Effector memory CD8-positive, alpha-beta T cell (primary cell): ENCODE measurements at places on chromosomes 12 and 14.
A peak's percentile ranks its signal among the peaks of the same experiment; 100 is the strongest.

DNA sequence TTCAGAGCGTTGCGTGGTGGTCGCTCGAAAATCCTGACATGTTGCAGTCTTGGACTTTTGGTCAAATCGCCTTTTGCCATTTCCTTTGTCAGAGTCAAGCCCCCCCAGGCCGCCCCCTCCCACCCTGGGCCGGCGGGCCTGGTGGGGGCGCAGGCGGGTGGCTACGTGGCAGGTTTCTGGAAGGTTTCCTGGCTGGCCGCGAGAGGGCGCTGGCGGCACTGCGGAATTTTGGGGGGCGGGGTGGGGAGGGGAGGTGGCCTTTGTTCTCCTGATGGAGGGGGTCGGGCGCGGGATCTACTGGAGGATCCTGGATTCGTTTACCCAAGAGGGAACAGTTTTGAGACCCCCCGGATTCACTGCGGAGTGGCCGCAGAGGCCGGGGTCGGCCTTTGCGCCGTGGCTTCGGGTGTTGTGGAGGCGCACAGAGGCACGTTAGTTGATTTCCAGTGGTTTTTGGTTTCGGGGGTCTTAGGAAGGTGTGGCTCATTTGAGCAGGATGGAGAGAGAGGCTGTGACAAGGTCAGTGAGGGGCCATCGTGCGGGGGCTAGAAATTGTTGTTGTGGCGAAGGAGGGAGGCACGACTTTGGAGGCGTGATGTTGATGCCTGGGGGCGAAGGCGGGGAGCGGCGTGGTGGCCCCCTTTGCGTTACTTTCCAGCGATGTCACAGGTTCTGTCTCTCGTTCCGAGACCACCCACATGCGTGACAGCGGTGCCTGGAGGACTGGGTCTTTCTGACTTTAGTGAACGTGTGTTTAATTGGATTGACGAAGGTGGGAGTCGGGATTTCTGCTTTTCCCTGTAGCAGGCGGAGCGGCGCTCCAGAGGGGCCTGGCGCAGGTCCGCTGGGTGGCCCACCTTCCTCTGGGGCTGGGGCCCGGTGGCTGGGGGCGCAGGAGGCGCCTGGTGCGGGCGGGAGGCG lies 1.4 kb downstream of the MEG3 start:
- no peak for DNase-seq

DNA sequence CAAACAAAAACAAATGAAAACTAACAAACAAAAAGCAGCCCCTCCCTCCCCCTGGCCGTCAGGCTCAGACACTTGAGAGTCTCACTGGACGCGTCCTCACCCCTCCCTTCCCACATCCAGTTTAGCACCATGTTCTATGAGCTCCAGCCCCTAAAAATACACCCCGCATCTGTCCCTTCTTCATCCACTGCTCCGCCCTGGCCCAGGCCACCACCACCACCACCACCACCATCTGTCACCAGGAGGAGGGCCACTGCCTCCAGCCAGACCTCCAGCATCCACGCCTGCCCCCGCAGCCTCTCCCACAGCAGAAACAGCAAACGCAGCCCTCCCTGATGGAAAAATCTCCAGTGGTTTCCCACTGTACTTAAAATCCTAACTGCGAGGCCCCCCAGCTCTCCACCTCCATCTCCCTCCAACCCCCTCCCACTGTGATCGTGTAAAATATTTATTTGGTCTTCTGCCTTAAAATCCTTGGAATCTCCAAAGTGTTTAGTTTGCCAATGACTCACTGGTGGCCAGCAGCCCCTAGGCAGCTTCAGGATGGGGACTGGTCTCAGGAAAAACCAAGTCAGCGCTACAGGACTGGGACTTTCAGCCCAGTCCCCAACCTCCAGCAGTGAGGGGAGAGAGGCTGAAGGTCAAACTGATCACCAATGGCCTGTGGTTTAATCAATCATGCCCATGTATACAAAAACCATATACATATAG lies 95.1 kb downstream of the SCARB1 start:
- no peak for DNase-seq

GRCh38 chr12:123034865-123035264 lies 54.4 kb downstream of the ARL6IP4 start:
- DNase-seq, result no peak

DNA sequence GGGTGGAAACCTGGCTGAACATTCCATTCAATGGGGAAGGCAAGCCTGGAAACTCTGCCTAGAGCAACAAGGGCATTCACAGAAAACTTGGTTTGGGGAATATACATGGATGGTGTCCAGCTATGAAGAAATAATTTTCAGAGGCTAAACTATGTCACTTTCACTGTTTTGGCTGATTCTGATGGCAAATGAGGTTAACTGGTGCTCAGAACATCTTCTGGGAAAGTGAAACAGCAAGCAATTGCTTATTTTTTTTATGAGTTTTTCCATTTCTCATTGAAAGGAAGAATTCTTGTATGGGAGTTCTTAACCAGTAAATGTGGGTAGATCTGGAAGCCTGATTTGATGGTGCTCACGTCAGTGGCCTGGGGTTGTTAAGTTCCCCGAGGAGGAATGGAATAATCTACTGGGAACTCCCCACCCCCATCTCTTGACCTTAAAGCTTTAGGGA lies 132.8 kb upstream of the BTG1 start:
- no peak for DNase-seq

GRCh38 chr14:68685419-68686204 lies 107.3 kb downstream of the ZFP36L1 start:
- DNase-seq, result peak; percentile 73

- DNase-seq, result no peak
Measured at GRCh38 chr14:92670160-92670559, 78.3 kb downstream of the LGMN start.

- no peak for DNase-seq
Measured at GRCh38 chr12:114684098-114684869, at the start of gene TBX3. TBX3 (minus strand) TSS chr12:114684175; CDS start chr12:114683200, 975 bp downstream.

DNA sequence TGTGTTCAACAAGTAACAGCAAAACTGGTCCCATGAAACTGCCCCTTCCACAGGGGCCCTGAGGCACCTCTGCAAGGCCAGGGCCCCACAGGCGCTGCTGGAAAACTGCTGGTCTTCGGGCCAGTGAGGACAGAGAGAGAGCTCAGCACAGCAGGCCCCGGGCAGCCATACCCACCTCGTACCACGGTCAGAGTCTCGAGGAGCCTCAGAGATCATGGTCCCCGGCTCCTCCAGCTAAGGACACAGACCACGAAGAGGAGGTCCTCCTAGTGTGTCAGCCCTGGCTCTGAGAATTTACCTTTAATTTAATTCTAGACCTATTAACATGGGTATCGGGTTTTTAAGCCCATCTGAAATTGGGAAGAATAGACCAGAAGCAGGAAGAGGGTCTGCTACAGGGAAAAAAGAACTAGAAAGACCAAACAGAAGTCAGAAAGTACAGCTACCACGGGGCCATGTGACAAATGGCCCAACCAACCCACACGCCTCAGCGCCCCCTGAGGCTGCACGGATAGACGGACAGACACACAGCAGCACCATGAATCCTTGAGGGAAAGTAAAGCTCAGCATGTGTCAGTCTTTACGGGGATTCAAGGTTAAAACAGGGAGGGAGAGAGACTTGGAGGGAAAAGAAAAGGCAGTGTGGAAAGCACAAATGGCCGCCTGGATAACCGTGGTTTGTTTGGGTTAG lies 22.9 kb downstream of the ANKRD9 start:
- DNase-seq, result no peak

DNA sequence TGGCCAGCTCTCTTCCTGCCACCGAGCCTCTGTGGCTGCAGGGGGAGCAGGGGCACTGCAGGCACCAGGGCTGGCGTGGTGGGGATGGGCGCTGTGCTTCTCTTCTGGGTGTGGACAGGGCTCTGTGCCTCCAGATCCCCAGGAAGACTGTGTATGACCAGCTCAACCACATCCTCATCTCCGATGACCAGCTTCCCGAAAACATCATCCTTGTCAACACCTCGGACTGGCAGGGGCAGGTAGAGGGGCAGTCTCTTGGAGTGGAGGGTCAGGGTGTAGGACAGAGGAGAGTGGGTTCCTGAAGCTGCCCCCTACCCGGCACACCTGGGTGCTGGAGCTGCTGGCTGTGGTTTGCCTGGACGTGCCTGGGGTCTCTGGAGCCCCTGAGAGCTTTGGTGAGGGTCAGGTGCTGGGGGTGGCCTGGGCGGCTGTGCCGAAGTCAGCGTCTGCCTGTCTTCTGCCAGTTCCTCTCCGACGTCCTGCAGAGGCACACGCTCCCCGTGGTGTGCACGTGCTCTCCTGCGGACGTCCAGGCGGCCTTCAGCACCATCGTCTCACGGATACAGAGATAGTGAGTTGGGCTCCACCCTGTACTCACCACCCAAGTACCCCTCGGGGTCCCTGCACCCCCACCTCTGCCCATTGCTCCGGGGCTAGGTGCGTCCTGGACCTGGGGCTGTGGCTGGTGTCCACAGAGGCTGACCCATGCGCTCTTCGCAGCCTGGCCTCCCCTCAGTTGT lies 15.8 kb upstream of the TEX22 start:
- no peak for DNase-seq

DNA sequence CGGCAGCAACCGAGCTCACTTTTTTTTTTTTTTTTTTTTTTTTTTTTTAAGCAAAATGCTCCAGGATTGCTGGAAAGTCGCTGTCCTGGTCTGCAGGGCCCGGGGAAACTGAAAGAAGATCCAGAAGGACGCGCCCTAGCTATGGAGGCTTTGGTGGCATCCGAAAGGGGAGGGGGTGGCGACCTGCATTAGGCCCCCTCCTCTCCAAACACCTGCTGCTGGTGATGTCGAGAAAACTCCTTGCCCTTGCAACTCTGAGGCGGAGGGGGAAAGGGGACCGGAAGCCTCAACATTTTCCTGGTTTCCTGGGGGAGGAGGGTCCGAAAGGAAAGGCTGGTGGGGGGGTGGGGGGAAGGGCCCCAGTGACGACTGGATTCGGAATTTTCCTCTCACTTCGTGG lies 421.1 kb downstream of the VRK1 start:
- no peak for DNase-seq

DNA sequence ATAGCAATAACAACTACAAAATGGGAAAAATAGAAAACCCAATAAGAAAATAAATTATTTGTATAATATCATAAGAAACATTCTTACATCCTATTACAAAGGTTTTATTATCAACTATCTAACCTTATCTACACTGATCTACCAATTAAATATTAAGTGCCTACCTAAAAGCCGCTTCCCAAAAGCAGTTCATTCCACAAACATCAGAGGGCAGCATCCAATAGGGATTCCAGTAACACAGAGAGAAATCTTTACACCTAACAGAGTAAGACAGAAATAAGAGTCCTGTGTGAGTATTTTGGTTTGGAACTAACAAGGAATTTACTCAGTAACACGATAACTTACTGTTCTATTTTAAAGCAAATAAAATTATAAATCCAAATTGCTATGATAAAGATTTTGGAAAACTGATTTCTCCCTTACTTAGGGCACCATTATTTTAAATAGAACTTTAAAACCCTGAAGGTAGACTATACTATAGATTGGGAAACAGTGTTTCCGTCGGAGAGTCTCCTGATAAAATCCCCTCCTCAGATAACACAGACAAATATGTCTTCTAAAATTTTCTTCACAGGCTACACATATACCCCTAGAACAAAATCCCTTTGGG lies 15.0 kb downstream of the GXYLT1 start:
- DNase-seq, result peak; percentile 30

GRCh38 chr12:58967561-58967960 lies 47.3 kb upstream of the LRIG3 start:
- no peak for DNase-seq

GRCh38 chr14:50837850-50838470 lies 7.0 kb upstream of the NIN start:
- no peak for DNase-seq

DNA sequence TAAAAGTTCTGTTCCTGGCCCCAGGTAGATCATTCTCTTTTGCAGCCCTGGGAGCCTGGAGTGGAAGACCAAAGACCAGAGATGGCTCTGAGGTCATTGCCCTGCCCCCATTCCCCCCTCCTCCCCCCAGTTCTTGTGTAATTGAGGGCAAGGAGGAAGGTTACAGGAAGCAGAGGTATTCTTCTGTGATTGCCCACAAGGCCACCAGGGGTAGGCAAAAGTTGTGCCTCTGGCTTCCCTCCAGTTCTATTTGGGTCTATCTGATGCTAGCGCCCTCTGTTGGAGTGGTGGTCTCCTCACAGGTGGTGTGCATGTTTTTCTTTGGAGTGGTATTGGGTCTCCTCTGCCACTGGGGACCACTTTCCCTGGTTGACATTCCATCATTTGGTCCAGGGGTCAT lies 41.2 kb upstream of the CRY1 start:
- peak; percentile 17 for DNase-seq

- DNase-seq, result no peak
Measured at GRCh38 chr12:38825006-38825405, 80.4 kb downstream of the CPNE8 start.

- DNase-seq, result no peak
Measured at GRCh38 chr12:85549640-85550039, 269.6 kb downstream of the ALX1 start.

DNA sequence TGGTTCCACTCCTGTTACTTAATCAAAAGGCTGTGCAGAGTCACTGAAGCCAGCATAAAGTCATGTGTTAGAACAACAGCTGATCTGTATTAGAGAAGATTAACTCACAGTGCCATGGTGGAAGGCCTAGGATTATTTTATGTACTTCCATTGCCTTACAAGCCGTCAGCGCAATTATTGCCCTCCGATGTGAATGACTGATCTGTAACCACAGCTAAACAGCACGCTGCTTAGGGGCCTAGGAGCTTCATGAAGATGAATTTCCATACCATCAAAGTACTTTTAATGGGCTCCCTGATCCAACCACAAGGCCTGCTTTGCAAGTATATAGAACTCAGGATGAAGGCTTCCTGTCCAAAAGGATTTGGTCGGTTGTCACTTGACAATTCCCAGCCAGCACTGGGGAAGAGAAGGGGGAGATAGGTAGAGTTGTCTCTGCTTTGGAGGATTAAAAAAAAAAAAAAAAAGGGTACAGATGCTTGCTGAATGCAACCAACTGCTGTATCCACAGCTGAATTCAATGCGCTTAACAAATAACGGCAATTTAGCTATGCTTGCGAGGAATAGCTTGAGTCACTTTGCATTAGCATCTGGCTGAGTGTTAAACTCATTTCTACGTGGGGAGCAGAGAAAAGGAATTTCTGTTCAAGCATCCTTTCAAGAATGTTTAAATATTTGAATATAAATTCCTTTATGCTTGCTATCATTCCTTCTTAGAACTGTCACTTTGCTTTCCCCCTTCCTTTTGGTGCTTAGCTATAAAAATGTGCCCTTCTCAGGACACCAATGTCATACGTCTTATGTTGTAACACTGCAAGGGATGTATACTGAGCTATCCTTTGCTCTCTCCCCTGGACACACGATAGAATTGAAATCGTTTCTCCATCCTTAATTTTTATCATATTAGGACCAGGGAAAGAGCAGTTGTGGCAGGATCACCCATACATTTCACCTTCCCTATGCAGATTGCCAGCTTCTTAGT lies 387.8 kb downstream of the SOX5 start:
- DNase-seq, result no peak
